ENCODE measurements at places on chromosomes 4 and X.

GRCh38 chrX:103503163-103503852 is 16.0 kb downstream of the RAB40A start:
- no peak for DNase-seq

DNA sequence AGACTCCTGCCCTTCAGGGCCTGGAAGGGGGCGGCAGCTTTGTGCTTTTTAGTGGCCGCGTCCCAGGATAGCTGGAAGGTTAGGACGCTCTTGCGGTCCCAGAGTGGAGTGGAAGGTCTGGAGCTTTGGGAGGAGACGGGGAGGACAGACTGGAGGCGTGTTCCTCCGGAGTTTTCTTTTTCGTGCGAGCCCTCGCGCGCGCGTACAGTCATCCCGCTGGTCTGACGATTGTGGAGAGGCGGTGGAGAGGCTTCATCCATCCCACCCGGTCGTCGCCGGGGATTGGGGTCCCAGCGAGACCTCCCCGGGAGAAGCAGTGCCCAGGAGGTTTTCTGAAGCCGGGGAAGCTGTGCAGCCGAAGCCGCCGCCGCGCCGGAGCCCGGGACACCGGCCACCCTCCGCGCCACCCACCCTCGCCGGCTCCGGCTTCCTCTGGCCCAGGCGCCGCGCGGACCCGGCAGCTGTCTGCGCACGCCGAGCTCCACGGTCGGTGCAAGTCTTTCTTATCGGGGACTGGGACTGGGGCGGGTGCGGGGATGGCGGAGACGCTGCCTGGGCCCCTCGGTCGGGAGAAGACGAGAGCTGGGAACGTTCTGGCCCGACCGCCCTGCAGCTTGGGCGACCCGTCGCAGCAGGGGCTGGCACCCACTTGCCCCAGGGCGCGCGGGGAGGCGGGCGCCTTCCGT is at the start of gene EDNRA:
Gene EDNRA, plus strand, starts transcription at position 207 of the 686 bp plus-strand sequence. CDS start 4,585 bp downstream, outside the sequence.
- no peak for DNase-seq

DNA sequence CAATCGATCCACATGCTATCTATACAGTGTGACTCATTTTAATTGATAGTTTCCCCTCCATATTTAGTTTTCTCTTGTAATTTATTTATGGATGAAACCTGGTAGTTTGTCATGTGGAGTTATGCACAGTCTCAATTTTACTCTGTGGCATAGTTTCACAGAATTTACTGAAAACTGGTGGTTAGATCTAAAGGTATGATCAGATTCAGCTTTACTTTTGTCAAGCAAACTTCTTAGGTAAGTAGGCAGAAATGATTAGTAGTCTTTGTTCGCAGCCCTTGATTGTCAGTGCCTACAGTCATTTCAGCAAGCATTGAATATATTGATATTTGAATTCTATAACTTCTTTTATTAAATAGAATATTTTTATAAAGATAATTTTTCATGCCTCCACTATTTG is 2.5 kb downstream of the ADD1 start:
- DNase-seq, result no peak

DNA sequence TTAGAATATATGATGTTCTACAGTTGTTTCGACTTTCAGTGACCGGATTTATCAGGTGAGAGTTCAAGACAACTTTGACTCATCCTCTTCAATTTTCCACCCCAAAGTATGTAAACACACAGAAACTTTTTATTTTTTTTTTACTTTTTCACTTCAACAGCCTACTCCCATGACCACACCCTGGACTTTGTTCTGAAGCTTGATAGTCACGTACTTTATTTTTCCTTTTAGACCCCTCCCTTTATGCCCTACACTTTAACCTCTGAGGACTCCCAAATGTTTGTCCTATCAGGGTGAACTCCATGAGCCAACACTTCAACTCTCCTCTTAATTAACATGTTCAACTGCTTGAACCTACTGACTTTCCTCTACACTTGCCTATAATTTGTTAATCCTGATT is 2.5 kb upstream of the DDX60 start:
- no peak for DNase-seq

- no peak for DNase-seq
Observed at GRCh38 chrX:37314531-37314930, 34.6 kb upstream of the PRRG1 start.

DNA sequence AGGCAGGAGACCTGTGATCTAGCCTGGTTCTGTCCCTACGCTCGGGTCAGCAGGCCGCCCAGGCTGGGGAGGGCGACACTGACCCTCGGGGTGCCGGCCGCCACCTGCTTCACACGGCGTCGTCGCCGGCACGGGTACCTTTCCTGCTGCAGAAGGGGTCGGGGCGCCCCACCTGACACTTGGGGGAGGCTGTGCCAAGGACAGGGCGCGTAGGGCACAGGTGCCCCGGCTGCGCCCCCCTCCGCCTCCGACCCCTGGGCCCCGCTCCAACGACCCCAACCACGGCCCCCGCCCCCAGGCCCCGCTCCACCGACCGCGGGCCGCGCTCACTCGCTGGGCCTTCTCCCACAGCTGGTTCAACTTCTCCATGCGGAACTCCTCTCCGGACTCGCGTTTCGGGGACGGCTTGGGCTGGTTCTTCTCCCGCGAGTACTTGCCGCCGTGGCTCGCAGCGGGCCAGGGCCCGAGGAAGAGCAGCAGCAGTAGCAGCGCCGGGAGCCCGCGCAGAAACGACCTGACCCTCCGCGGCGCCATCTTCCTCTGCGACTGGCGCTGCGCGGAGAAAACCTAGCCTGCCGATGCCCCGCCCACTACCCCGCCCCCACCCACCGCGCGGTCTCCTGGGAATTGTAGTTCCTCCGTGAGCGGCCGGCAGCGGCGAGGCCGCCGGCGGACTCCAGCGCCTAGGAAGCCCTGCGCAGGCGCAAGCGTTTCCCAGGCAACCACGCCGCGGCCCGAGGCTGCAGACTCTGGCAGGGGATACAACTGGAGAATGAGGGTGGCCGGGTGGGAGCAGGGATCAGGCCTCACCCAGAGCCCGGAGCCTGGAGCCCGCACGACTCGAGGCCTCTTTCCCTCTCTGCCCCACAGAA is at the start of gene LRPAP1:
Gene LRPAP1, minus strand, starts transcription at position 544 of the 872 bp plus-strand sequence. Its CDS starts 10 bp downstream, at position 534.
- peak; percentile 84 for DNase-seq

DNA sequence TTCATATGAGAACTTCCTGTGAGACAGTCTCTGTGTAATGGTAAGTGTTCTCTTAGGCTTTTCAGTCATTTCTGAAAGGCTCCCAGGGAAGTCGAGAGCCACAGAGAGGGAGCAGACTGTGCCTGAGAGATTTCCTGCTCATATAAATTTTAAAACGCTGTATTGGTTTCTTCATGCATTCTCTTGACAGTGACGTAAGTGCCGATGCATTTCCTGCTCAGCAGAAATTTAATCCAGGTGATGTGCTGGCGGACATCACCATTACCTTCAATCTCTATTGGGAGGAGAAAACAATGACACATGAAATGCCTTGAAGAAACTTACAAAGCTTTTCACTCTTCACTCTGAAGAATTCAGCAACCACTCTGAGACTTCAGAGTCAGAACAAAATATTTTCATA is 383.6 kb downstream of the BMPR1B start:
- no peak for DNase-seq

GRCh38 chr4:52143815-52144214 is 92.7 kb downstream of the SPATA18 start:
- no peak for DNase-seq

GRCh38 chr4:107800706-107801105 is 24.0 kb upstream of the SGMS2 start:
- no peak for DNase-seq

- no peak for DNase-seq
Observed at GRCh38 chr4:176185051-176185450, 10.3 kb downstream of the SPATA4 start.

DNA sequence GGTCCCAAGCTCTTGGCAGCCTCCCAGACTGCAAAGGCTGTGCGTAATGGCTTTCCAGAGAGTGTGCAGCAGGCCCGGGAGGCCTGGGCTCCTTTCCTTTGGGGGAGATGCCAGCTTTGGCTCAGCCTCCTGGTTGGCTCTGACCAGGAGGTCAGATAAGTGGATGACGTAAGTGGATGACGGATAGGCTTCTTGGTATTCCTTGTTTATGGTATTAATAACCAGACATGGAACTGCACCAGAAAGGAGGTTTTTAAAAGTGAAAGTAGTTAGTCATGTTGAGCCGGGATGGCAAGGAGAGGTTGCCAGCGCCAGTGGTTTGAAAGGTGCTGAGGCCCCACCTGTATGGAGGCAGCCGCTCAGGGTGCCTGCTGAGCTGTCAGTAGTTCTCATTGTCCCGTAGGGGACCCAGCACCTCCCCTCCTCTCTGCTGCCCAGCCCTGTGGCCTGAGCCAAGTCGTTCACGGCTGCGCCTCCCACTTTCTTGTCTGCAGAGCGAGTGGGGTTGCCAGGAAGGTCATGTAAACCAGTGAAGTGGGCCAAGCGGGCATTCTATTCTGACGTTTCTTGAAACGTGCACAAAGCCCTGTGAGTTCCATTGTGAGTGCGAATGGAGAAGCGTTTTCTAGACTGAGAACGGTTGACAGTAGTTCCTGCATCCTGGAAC is 28.7 kb upstream of the STOX2 start:
- no peak for DNase-seq

- DNase-seq, result no peak
Observed at GRCh38 chrX:109684136-109684535, 48.9 kb downstream of the ACSL4 start.

DNA sequence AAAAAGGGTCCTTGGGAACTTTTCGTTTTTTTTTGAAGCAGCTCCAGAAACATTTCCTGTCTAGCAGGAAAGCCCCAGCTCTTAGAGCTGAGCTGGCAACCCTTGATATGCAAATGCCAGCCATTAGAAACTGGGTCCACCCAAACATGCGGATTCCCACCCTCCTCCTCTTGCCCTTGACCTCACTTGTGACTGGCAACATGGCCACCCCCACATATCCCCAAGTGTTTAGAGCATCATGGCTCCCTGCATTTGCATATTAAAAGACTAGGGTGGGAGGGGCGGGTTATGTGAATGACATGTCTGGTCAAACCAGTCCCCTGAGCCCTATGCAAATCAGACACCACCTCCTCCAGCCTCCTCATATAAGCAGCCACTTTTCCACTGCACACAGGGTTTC is 671.1 kb downstream of the FAT4 start:
- no peak for DNase-seq

GRCh38 chrX:94515009-94515408 is 841.0 kb downstream of the FAM133A start:
- DNase-seq, result no peak

GRCh38 chrX:2526390-2526789 is 25.6 kb upstream of the DHRSX start:
- DNase-seq, result no peak

GRCh38 chr4:140901736-140902336 is 145.7 kb upstream of the TBC1D9 start:
- DNase-seq, result no peak

- no peak for DNase-seq
Observed at GRCh38 chr4:185730387-185730786, 81.6 kb downstream of the SORBS2 start.

DNA sequence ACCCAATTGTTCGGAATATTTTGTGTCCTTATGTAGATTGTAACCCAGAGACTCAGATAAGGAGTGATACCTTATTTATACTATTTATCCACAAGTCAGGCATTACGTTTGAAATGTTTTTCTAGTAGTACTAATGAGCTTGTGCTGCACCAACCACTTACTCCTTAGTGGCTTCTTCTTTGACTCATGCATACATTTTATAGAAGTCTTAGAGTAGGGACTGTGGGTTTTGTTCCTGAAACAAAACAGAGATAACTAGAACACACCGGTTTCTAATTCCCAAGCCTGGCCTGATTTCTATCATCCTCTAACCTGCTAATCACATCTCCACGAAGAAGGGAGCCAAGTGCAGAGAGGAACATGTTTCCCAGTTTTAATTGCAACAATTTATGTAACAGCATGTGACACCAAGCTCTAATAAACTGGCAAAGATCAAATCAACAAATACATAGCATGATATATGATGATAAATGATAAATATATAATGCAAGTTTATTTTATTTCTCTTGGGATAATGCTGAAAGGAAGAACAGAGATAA is 32.3 kb downstream of the MGARP start:
- DNase-seq, result no peak

GRCh38 chrX:40132751-40133150 is 35.0 kb upstream of the BCOR start:
- DNase-seq, result no peak

DNA sequence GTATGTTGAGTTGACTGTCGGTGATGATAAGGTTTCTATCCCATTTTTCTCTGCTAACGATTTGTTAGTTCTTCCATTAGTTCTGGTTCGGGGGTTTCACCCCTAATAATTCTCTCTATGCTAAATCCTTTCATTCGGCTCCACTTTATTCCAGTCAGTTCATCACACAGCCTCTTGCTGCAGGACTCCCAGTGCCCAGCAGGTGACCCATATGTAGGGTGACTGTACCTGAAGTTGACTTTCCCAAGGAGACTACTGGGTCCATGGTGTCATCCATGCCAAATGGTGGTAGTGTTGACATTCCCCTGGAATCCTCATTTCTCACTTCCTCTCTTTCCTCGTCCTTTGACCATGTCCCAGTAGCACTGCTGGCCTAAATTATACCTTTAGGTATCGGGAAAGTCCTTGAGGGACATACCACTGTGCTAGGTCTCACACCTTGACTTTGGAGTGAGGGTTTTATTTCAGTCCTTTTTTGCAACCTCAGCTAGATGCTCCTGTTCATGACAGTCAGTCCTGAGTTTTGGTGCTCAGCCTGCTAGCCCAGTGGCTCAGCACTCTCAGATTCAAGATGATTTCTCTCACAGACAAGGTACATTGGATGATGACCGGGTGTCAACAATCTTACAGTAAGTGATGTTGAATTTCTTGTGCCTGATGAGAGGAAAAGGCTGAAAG is 105.1 kb upstream of the ARHGAP24 start:
- no peak for DNase-seq

DNA sequence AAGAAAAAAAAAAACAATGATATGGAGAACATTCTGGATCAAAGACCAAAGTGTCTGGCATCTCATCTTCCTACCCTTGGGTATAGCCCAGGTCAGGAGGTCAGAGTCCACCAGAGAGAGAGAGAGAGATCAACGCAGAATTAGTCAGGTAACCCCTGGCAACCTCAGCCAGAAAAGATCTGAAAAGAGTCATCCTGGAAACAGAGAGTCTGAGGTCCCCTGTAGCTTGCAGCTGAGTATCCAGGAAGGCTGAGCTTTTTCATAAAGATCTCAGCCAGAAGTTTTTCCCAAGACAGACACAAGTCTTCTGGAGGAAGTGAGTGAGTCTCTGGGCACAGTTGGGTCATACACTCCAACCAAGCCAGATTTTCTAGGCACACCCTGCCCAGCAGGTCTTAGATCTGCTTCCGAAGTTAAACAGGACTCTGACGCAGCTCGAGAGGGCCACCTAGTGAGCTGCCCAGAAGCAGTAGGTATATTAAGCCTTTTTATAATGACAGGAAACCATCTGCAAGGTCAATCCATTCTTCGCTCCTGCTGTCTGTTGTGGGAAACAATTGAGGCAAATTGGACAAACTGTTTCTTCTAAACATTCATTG is 35.7 kb downstream of the ACE2 start:
- no peak for DNase-seq

GRCh38 chrX:68686097-68686977 is 38.9 kb downstream of the STARD8 start:
- no peak for DNase-seq

DNA sequence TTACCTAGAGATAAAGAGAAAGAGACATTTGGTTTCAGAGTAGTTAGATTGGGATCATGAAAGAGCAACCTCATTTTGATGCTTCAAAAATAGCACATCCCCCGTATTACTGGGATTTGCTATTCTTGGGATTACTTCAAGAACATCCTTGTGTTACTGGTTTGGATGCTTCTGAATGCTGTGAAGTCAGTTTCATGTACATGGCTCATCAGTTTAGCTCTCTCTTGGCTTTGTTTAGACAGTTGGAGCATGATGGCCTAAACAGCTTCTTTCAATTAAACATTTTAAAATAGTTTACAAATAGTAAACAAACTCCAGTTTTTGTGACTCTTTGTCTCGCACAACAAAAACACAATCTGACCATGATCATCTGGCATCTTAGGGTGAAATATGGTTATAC is 23.9 kb downstream of the HTT start:
- DNase-seq, result no peak

Data from naive thymus-derived CD8-positive, alpha-beta T cell (primary cell).